ENCODE measurements at places on chromosomes 6 and 20.
A peak's percentile ranks its signal among the peaks of the same experiment; 100 is the strongest.

GRCh38 chr20:55353206-55353605 is 652.1 kb downstream of the CBLN4 start:
- H3K27me3 ChIP-seq, result no peaks in the 10 kb centered on the region
- H3K4me3 ChIP-seq, result no peak overlapping the region
- H3K36me3 ChIP-seq, result no peaks in the 10 kb centered on the region
- no peaks in the 10 kb centered on the region for H3K4me1 ChIP-seq
- H3K27ac ChIP-seq, result no peak overlapping the region

DNA sequence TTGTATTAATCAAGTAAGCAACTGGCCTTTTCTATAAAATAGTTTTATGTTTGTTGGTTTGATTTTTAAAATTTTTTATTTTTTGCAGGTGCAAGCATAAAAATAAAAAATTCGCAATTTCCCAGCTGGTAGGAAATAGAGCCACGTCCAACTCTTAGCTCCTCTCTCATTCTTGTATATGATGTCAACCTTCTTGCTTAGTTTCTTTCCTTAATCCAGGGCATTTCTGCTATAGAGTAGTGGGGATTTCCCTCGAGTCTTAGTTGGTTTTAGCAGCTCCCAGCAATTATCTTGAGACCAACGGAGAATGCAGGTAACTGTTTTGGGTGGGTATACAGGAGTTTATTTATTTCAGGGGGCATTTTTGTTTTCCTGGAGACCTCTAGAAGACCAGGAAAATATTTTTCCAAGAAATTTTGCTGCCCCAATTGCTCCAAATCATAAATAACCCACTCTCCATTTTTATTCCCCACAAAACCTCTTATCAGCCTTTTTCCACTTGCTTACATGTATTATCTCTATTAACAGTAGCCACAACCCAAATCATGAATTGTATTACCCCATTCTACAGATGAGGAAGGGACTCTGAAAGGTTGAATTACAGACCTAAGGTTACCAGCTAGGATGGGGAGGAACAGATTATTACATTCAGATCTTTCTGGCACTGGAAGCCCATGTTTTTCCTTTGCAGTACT is 18.4 kb downstream of the PHACTR2 start:
- peaks cover 15% of the 10 kb centered on the region for H3K4me1 ChIP-seq
- no peak for DNase-seq
- no peaks in the 10 kb centered on the region for H3K36me3 ChIP-seq
- no peak overlapping the region for H3K4me3 ChIP-seq
- H3K27me3 ChIP-seq, result no peaks in the 10 kb centered on the region

DNA sequence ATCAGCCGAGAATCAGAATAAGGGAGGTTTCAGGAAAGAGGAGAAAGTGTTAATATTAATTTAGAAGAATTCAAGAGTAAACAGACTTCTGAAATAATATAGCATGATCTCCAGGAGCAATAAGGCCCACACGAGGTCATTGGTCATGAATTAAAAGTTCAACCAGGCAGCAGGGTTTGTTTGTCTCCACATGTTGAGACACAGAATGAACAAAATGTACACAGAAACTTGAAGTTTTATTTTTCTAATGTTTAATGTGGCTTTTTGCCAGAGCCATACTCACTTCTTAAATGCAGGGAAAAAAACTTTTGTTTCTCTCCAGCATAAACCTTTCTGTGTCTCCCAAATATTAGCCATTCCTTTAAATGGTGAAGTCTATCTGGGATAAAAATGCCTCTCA is 504.5 kb downstream of the HDGFL1 start:
- no peak overlapping the region for H3K4me3 ChIP-seq
- no peaks in the 10 kb centered on the region for H3K27me3 ChIP-seq
- H3K36me3 ChIP-seq, result no peaks in the 10 kb centered on the region

GRCh38 chr6:511488-512137 is 120.1 kb downstream of the IRF4 start:
- peaks cover under 1% of the 10 kb centered on the region for H3K36me3 ChIP-seq
- H3K4me3 ChIP-seq, result no peak overlapping the region
- H3K27ac ChIP-seq, result no peak overlapping the region
- no peaks in the 10 kb centered on the region for H3K27me3 ChIP-seq

- peaks cover 49% of the 10 kb centered on the region for H3K27me3 ChIP-seq
- peaks cover 7% of the 10 kb centered on the region for H3K4me1 ChIP-seq
- H3K4me3 ChIP-seq, result no peak overlapping the region
- H3K27ac ChIP-seq, result no peak overlapping the region
Measured at GRCh38 chr20:46997187-46997586, 102.5 kb downstream of the EYA2 start.

DNA sequence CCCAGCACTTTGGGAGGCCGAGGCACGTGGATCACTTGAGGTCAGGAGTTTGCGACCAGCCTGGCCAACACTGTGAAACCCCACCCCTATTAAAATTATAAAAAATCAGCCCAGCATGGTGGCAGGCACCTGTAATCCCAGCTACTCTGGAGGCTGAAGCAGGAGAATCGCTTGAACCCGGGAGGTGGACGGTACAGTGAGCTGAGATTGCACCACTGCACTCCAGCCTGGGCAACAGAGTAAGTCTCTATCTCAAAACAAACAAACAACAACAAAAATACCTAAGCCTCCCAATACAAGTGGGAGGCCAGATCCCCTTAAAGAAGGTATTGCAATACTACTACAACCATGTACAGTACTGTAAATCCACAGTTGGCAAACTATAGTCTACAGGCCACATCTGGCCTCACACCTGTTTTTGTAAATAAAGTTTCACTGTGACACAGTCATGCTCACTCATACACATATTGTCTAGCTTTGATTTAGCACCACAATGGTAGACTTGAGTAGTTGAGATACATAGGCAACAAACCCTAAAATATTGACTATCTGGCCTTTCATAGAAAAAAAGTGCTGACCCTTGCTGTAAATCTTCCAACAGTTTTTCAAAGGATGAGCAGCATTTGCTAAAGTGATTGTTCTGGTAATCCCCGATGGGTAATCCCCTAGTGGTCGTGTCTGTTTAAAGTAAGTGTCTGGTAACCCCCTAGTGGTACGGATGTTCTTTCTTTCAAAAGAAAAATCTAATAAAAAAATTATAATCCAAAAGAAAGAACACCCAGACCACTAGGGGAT is 202.0 kb downstream of the RNGTT start:
- peak overlapping the region; percentile 80 for H3K27ac ChIP-seq
- H3K4me3 ChIP-seq, result no peak overlapping the region
- peak; percentile 46 for DNase-seq
- no peaks in the 10 kb centered on the region for H3K27me3 ChIP-seq

DNA sequence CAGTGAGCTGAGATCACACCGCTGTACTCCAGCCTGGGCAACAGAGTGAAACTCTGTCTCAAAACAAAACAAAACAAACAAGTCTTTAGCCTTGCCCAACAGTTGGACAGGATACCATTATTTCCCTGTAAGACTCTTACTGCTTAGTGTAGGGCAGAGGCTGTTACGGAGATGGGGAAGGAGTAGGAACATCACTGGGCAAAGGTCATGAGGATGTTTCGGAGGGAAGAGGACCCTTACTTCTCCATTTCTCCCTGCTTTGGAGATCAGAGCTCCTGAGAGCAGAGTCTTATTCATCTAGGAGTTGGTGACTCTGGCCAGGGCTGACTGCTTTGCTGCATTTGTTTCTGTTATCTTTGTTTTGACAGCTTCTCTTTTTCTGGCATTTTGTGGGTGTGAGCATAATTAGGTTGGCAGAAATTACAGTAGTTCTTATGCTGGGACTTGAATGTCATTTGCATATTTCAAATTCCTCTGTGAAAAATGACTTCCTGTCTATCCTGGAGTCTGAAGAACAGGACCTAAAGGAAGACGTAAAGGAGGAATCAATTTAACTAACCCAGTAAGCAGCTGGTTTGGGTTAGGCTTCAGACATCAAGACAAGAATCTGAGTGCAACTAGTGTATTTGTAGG is 89.0 kb downstream of the CDS2 start:
- H3K4me3 ChIP-seq, result no peak overlapping the region
- no peaks in the 10 kb centered on the region for H3K4me1 ChIP-seq
- H3K36me3 ChIP-seq, result no peaks in the 10 kb centered on the region
- no peaks in the 10 kb centered on the region for H3K27me3 ChIP-seq
- no peak for DNase-seq

GRCh38 chr6:98695091-98695801 is 139.1 kb upstream of the POU3F2 start:
- H3K4me1 ChIP-seq, result no peaks in the 10 kb centered on the region
- H3K4me3 ChIP-seq, result no peak overlapping the region
- DNase-seq, result no peak
- no peaks in the 10 kb centered on the region for H3K36me3 ChIP-seq
- H3K27me3 ChIP-seq, result no peaks in the 10 kb centered on the region

DNA sequence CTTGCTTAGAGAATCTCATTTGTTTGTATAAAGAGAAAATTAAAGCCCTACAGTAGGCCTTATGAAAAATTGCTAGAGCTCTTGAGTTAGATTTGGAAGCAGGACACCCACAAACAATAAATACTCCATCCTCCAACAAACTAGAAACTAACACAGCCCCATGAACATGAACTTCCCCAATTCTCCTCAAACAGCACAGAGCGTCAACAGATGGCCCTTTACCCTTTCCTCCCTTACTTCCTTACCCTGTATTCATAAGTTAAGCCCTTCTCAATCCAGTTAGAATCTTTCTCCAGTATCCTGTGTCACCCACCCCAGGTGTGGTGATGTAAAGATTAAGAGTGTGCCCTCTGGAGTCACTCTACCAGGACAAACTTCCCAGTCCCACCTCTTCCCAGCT is 113.7 kb downstream of the UNC5CL start:
- H3K36me3 ChIP-seq, result no peaks in the 10 kb centered on the region
- H3K4me3 ChIP-seq, result no peak overlapping the region
- no peak overlapping the region for H3K27ac ChIP-seq
- no peak for DNase-seq

- no peak for DNase-seq
- no peak overlapping the region for H3K4me3 ChIP-seq
- H3K36me3 ChIP-seq, result no peaks in the 10 kb centered on the region
- H3K27ac ChIP-seq, result no peak overlapping the region
- H3K27me3 ChIP-seq, result no peaks in the 10 kb centered on the region
Measured at GRCh38 chr6:56062836-56063235, 184.5 kb downstream of the COL21A1 start.

DNA sequence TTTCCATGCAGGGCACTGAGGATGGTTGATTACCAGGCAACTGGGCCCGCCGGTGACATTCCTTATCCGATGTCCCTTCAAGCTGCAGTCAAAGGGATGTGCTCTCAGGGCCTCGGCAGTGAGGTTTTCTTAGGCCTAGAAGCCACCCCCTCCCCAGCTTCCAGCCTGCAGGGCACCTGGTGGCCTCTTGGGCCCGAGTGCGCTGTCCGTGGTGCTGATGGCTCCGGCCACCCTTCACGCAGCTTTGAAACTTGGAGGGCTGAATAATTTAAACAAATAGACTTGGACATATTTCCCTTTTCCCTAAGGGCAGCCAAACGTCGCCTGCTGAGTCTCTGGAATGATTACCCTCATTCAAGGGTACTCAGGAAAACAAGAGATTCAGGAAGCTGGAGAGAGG is 8.9 kb upstream of the MLN start:
- H3K36me3 ChIP-seq, result no peaks in the 10 kb centered on the region
- DNase-seq, result no peak

DNA sequence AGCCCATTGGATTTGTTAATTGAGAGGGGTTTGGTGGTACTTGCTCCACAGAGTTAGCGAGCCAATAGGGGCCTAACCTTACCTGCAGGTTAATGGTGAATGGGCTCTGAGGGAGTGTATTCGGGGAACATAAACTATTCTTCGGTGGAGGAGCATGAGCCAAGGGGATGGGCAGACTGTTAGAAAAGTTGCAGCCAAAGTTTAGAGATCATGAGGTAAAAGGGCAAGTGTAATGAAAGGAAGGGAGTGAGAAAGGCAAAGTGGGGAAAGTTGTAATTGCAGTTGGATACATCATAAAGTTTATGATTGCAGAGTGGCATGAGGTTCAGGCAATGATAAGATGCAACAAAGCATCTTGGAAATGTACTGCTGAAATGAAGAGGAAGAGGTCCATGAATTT is 142.1 kb upstream of the TBX18 start:
- H3K4me1 ChIP-seq, result no peaks in the 10 kb centered on the region
- no peaks in the 10 kb centered on the region for H3K27me3 ChIP-seq
- DNase-seq, result no peak
- H3K27ac ChIP-seq, result no peak overlapping the region

GRCh38 chr20:1001911-1002681 is at the start of gene RSPO4:
RSPO4 (minus strand) TSS chr20:1002311; CDS start chr20:1002164, 147 bp downstream.
- no peak within 1 kb of the TSS for H3K27ac ChIP-seq
- DNase-seq, result no peak
- H3K4me1 ChIP-seq, result peaks cover 12% of the 10 kb centered on the region

DNA sequence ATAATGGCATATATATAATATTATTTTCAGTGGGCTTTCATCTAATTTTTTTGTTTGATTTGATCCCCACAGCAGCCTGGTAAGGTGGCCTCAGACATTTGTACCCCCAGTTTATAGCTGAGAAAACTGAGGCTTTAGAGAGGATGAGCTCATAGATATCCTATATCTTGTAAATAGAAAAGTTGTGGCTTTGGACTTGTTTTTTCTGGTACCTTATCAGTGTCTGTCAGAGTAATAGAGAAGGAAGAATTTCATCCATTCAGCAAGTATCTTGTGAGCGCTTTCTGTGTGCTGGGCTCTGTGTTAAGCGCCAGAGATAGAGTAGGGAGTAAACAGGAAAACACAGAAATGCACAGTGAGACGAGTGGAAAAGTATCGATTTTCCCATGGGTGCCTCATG is 27.9 kb downstream of the TAF11 start:
- no peaks in the 10 kb centered on the region for H3K27me3 ChIP-seq
- no peak for DNase-seq
- H3K4me1 ChIP-seq, result no peaks in the 10 kb centered on the region
- peaks cover 44% of the 10 kb centered on the region for H3K36me3 ChIP-seq

DNA sequence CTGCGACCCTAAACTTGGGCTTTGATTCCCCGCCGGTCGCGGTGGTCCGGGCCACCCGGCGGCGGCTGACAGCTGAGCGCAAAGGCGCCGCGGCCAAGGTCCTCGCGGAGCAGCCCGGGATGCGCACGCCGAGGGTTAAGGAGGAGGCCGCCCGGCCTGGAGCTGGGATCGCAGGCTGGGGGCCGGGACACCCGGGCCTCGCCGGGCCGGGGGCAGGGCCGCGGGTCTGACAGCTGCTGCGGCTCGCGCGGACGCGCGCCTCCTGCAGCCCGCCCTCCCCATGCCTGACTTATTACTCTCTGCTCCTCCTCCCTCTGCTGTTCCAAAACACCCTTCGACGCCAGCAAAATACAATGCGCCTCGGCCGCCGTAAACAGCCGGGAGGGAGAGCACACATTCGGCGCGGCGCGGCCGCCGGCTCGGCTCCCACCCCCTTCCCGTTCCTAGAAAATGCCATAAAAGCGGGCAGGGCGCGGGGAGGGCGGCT is 746 bp downstream of the BACH2 start:
- peak overlapping the region; percentile 98 for H3K27ac ChIP-seq
- H3K36me3 ChIP-seq, result peaks cover 28% of the 10 kb centered on the region

GRCh38 chr20:40875116-40876085 is 153.2 kb upstream of the TOP1 start:
- no peaks in the 10 kb centered on the region for H3K4me1 ChIP-seq
- H3K27me3 ChIP-seq, result no peaks in the 10 kb centered on the region
- H3K36me3 ChIP-seq, result peaks cover 2% of the 10 kb centered on the region
- no peak for DNase-seq
